ENCODE measurements at places on chromosomes 3 and 15.
A peak's percentile ranks its signal among the peaks of the same experiment; 100 is the strongest.

- DNase-seq = no peak
These were observed 10.1 kb downstream of the KLF13 start for GRCh38 chr15:31336593-31337295.

- no peak for DNase-seq
These were observed 1010.8 kb downstream of the OTOL1 start for GRCh38 chr3:162507397-162507796.

DNA sequence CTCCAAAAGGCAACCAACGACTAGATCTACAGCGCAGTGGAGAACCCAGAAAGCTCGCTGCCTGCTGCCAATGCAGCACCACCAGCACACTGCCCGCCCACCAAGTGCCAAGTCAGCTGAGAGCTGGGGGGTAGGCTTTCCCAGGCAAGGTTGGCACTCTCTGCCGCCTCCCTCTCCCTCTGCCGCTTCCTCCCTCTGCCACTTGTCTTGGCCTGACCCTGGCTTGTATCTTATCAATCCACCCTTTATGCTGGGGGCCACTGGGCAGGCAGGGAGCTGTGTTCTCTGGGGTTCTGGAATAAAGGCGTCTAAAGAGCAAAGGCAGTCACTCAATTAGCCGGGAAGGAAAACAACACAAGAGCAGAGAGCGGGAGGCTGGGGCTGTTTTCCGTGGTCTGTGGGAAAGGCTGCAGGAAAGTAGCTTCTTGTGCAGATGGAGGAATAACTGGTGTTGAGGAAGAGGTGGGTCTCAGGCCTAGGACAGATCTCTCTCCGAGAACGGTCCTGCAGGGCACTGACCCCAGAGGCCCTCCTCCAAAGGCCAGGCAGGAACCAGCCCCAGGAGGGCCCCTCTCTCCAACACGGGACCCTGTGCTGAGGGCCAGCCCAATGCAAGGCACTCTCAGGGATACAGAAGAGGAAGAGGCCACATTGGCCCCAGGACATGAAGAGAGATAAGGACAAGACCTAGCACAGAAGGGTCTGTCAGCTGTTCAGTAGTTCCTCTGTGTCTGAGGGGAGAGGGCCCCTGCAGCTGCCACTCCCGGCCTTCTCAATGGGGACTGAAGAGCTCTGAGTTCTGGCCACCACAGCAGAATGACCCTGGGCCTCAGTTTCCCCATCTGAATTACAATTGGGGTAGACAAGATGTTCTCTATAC lies 30.8 kb downstream of the ACSBG1 start:
- peak; percentile 83 for DNase-seq

GRCh38 chr3:29751647-29752314 lies 470.9 kb downstream of the RBMS3 start:
- DNase-seq = no peak

DNA sequence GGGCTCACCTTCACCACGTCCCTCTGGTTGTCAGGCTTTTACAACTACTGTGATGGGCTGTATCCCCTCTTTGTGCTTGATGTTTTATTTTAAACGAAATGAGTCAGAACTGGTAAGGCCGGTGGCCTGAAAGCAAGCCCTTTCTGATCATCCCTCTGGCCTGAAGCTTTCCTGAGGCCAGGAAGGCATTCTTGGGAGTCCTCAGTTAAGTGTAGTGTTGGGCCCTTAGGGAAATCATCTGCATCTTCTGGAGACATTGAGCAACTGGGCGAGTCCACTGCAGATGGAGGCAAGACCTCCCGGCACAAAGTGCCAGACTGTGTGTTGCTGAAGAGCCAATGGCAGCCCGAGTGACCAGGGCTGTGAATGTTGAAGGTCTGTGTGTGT lies 33.0 kb upstream of the AMOTL2 start:
- DNase-seq = no peak

DNA sequence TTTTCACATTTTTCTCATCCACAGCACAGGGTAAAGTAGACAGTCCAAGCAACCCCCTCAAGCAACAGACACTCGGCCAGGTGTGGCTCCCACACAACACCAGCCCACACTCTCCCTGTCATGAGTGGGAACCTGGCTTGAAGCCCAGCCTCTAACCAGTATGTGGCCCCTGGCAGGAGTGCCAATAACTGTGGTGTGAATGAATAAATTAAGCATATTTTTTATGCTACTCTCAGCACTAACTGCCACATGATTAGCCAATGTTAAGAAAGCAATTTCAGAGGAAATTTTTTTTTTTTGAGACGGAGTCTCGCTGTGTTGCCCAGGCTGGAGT lies 9.9 kb downstream of the IL17RD start:
- no peak for DNase-seq

DNA sequence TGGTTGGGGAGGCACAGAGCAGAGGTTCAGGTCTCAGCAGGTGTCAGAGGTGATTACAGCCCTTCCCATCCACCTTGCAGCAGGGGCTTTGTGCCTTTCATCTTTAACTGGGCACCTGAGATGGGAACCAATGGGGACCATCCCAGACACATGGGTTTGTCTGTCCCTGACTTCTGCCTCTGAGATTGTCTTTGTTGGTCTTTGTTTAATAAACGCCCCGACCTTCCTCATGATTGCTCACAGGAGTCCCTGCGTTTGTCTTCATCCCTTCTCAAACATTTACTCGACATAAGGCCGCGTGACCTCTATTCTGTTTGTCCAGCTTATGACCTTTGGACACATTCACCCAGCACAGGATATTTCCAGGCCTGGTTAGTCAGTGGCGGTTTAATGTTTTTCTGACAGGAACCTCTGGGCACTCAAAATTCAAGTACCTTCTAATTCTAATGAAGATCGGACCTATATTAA lies 5.9 kb downstream of the ZSCAN2 start:
- DNase-seq = no peak

- no peak for DNase-seq
These were observed 491.8 kb downstream of the FHIT start for GRCh38 chr3:60759439-60759838.

Data from putamen (tissue), 1 donor.